Osteocyte (in vitro differentiated cells): ENCODE measurements at places on chromosomes 5 and 9. TPM values are rescaled to one million over a fixed set of nuclear protein-coding genes. Genes with fewer than 3 reads are reported as not detected.

The PCDHGA12 gene
- total RNA-seq, result 2.0 and 2.1 TPM in 2 replicates

The BAAT gene
- total RNA-seq, result 0.13 TPM in 1 of 2 replicates, not detected in the other

- no peak for DNase-seq
Observed at GRCh38 chr5:56620903-56621677, 194.3 kb upstream of the MAP3K1 start.

DNA sequence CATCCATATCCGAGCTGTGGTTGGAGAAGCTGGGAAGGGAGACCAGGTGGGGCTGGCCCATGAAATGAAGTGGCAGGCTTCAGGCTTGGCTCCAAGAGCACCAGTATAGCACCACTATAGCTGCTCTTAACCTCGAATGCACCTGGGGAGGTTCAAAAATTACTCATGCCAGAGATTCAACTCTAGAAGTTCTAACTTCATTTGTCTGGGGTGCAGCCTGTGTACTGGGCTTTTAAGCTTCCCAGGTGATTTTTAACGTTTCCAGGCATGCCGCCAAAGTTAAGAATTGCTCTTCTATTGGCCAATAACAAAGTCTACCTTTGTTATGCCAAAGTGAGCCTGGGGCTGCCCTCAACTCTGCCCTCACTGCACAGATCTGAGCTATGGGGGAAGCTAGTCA is 458 bp downstream of the PRSS3 start:
- no peak for DNase-seq

DNA sequence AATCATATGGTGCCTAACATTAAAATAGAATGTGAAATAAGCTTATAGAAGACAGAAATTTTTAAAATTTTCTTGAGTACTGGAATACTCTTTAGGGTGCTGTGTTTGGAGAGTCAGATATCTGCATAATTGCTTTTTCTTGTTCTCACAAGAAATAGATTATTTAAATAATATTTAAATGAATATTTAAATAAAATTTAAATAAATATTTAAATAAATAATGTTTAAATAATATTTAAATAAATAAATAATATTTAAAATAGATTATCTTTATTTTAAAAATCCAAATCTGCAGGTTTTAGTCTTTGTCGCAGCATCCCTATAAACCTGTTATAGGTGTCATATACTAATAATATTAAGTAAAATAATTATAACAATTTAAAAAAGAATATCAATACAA is 1589.4 kb downstream of the MAT2B start:
- DNase-seq, result no peak

DNA sequence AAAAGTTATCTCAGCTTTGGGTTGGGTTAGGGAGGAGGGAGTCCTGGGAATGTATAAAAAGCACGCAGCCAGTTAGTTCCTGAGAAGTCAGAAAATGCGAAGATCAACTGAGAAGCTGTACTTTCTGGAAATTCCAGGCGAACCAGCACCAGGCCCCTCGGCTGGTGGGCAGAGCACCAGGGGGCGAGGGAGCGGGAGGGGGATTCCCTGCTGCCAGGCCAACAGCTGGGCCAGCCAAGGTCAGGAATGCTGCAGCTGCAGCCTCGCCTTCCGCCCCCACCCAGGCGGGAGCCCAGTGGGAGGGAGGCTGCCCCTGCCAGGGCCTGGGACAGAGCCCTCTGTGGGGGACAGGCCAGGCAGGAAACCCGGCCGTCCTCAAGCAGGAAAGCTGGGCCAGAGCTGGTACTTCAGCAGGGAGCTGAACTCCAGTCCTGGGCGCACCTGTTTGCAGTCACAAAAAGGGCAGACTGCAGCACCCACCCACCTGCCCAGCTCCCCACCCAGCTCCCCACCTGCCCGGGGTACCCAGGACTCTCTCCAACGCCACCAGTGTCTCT is 35.5 kb downstream of the VAV2 start:
- DNase-seq, result peak; percentile 92

- DNase-seq, result no peak
Observed at GRCh38 chr9:4662989-4663792, 1.1 kb downstream of the PLPP6 start.

The GGTA1 gene
- 0.64 and 1.1 TPM in 2 replicates for total RNA-seq

- no peak for DNase-seq
Observed at GRCh38 chr5:97094579-97095317, 47.7 kb downstream of the LIX1 start.

DNA sequence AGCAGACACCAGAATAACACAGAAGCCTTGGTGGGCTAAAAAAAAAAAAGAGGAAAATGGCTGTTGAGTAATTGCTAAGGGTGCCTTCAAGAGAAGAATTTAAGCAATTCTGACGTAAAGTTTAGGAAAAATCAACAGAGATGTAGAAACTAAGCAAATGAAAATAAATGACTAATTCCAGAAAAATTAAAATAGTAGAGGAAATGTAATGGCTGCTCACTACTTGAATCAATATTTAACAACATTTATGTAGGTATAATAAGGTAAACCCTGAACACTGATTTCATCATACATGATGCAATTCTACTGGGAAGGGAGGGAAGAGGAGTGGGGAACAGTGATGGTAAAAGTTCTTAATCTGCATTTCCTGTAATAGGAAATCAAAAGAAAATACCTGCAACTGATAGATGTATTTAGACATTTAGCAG is 41.4 kb downstream of the PUM3 start:
- no peak for DNase-seq

- DNase-seq, result no peak
Observed at GRCh38 chr9:108254236-108254635, 601.5 kb downstream of the ACTL7B start.

GRCh38 chr5:73379435-73379834 is 69.1 kb downstream of the FOXD1 start:
- DNase-seq, result no peak

The IFNE gene
- not detected in 2 replicates for total RNA-seq

GRCh38 chr9:126347093-126347492 is 20.5 kb downstream of the MVB12B start:
- no peak for DNase-seq

- peak; percentile 92 for DNase-seq
Observed at GRCh38 chr9:134738869-134739659, 97.5 kb downstream of the COL5A1 start.

- no peak for DNase-seq
Observed at GRCh38 chr5:18024542-18024941, 390.3 kb downstream of the TAF11L14 start.

The TMOD1 gene
- total RNA-seq, result not detected in 2 replicates

The PCDHGA5 gene
- total RNA-seq, result 0.13 and 0.16 TPM in 2 replicates

DNA sequence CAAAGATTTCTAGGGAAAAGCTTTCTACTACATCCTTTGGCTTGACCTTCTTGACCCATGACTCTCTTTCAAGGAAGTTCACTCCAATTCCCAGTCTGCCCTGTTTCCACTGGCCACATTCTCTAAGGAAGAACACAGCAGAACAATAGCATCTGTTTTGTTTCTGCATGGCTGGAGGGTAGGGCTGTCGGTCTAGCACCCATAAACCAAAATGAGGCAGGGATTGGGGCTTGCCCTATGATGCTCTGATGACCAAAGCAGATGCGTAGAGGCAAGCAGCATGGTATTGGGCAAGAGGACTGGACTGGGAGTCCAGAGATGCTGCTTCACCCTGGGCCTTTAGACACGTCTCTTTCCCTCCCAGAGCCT is 24.1 kb downstream of the GOLGA2 start:
- DNase-seq, result no peak

DNA sequence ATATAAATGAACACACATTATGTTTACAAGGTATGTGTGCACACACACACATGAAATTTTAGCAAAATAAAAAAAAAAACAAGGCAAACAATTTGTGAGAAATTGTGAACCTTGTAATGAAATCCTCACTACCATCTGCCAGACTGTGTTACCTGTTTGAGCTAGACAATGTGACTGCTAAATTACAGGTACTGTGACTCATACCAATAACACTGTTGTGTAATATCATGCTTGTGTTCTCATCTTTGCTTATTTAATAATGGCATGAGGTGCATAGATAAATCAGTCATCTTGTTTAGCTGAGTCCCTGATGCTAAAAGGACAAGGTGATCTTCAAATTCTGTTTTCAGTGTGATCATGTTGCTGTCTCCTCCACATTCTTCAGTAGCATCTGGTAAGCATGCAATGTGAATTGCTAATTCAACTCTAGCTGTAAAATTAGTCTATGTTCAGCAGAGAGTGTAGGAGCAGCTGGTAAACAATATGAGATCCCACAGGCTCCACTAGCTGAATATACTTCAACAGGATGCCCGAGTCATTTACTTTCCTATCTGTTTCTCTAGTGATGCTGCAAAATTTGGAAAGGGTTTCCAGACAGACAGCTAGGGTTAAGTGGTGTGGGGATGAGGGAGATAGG is 966.3 kb upstream of the C9orf72 start:
- DNase-seq, result no peak

DNA sequence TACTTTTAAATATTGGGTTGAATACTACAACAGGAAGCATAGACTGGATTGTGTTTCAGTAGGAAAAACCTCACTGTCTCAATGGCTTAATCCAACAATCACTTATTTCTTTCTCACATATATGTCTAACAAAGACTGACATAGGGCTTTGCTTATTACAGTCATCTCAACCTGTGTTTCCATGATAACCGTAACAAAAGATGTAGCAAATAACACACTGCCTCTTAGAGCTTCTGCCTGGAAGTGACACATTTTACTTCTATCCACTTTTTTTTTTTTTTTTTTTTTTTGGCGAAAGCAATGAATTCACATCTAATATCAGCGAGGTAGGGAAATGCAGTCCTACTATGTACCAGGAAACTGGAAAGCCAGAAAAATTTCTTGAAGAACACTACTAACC is 204.9 kb upstream of the CDKN2B start:
- no peak for DNase-seq

DNA sequence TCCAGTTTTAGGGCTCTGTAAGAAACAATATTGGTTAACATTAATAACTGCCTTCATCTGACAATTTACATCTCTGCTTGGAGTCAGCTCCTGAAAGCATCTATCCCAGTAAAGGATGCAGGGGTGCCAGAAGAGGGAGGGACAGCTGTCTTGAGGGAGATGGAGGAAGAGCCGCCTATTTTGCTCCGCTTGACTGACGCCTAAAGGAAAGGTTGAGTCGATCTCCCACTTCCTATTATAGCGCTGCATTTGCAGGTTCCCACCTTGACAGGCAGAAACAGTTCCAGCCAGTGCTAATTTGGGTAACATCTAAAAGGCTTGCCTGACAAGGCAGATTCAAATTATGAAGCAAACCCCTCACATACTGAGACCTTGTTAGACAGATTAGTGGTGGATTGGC is 374.6 kb downstream of the SPATA31D1 start:
- no peak for DNase-seq

The ZNF658 gene
- total RNA-seq, result 5.1 and 5.5 TPM in 2 replicates

GRCh38 chr9:130630506-130631330 is 33.7 kb upstream of the PRDM12 start:
- no peak for DNase-seq

- no peak for DNase-seq
Observed at GRCh38 chr5:108681079-108681921, 66.4 kb upstream of the FER start.

- no peak for DNase-seq
Observed at GRCh38 chr5:115260248-115260647, 2.4 kb downstream of the PGGT1B start.

The TRMO gene
- 10.6 and 15.3 TPM in 2 replicates for total RNA-seq

The ALDH1A1 gene
- not detected in 2 replicates for total RNA-seq

- no peak for DNase-seq
Observed at GRCh38 chr9:129580211-129580915, 40.5 kb downstream of the C9orf50 start.

DNA sequence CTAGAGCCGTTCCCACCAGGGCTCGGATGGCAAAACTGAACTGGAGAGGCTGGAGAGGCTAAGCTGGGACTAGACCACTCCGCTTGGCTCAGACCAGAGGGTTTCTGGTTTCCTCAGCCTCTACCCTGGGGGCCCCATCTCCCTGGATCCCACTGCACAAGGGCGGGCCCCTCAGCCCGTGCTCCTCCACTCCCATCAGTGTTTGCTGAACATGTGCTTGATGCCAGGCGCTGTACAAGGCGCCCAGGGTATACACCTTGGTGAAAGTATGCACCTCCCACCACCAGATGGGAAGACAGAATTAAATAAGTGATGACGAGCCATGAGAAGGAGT is 18.0 kb downstream of the GPX3 start:
- no peak for DNase-seq

DNA sequence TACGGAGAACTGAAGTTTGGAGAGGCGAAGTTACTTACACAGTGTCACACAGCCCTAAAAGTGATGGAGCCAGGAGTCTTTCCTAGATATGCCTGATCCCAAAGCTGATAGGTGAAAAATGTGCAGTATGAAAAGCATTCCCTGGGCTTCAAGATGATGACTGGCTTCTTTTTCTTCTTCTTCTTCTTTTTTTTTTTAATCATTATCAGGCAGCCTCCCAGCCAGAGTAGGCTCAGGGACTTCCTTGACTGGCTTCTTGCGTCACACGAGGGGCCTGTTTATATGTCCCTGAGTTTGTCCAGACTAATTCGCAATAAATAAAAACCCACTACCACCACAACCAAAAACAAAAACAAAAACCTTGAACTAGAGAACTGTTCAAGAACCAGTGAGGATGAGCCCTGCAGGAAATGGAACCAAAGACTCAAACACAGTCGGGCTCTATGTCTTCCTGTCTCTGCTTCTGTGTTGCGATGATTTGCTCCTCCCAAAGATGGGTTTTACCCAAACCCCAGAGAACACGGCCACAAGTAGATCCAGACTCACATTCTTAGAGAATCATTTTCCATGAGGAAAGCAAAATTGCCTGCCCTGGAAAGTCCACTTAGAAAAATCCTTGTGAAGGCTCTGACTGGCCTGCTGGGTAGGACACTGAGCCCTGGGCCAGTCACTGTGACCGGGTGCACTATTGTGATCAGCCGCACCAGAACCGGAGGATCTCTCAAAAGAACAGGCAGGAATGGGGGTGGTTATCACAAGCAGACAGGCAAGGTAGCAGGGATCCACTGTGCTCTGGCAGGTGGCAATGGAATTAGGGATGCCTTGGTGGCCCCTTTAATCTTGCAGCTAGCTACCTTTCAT is 38.0 kb upstream of the ADAM19 start:
- no peak for DNase-seq

- no peak for DNase-seq
Observed at GRCh38 chr9:70340572-70340971, 73.9 kb downstream of the KLF9 start.

- DNase-seq, result no peak
Observed at GRCh38 chr9:125024917-125025316, 84.0 kb upstream of the GOLGA1 start.

GRCh38 chr5:151086905-151087360 is 6.1 kb upstream of the TNIP1 start:
- no peak for DNase-seq

DNA sequence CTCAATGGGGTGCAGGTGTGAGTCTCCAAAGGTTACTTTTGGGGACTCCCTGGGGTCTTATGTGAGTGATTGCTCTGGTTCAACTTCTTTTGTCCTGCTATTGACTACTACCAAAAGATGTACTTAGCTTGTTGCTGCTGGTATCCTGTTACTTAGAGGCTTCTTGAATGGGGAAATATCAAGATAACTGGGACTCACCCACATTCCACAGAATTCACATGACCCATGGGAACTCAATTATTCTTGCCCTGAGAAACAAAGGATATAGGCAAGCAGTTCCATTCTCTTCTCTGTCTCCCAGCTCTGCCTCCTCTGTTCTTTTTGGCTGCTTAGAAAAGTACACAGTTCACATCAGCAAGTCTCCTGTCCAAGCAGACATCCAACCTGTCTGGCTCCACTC is 105.9 kb downstream of the UNC13B start:
- DNase-seq, result no peak
